ENCODE measurements at places on chromosomes 16 and 17.

DNA sequence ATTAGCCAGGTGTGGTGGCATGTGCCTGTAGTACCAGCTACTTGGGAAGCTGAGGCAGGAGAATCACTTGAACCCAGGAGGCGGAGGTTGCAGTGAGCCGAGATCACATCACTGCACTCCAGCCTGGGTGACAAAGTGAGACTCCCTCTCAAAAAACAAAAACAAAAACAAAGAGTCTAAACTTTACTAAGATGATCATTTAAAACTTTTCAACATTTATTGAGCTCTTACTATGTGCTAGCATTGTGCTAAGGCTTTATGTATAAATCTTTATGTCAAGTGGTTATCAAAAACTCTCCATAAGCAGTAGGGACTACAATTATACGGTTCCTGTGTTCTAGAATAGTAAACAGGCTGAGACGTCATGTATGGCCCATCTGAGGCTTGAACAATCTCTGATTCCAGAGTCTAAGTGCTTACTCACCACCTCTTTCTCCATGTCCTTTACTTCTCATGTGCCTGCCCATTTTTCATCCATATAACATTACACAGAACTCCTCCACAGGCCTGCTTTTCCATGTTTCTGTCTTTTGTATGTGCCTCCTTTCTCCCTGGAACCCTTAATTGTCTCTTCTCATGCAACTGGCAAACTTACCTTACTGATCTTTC, 66.7 kb downstream of the NUP88 start:
- no peak for DNase-seq

- no peak for DNase-seq
Measured at GRCh38 chr16:55628306-55628968, 27.4 kb upstream of the SLC6A2 start.

GRCh38 chr16:88461331-88462269, 8.5 kb downstream of the ZFPM1 start:
- DNase-seq = peak; percentile 39

DNA sequence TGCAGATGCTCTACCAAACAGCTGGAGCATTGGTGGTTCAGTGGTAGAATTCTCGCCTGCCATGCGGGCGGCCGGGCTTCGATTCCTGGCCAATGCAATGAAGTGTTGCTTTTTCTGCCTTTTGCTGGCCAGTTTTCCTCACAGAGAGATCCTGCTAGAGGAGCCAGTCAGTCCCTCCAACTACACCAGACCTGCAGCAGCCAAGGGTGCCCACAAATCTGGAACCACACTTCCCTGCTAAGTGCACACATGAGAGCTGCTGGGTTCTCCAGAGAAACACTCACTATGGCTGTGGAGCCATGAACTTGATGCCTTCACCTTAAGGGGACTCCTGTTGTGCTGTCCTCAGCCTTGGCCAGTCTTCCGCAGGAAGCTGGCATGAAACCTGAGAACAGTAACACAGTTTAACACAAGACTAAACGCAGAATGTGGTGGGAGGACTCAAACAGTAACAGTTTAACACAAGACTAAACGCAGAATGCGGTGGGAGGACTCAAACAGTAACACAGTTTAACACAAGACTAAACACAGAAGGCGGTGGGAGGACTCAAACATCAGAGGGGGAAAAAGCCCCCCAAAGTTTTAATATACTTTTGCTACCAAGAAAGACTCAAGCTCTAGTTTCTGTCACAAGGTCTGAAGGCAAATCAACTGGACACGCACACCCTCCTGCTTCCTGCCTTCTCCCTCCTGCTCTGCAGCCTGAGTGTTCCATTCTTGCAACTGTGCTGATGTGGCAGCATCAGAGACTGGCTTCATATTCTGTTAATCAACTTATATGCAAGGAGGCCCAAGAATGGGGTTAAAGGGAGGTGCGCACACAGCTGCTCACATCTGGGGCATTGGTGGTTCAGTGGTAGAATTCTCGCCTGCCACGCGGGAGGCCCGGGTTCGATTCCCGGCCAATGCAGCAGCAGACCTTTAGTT, 12.0 kb downstream of the VAC14 start:
- DNase-seq = no peak

DNA sequence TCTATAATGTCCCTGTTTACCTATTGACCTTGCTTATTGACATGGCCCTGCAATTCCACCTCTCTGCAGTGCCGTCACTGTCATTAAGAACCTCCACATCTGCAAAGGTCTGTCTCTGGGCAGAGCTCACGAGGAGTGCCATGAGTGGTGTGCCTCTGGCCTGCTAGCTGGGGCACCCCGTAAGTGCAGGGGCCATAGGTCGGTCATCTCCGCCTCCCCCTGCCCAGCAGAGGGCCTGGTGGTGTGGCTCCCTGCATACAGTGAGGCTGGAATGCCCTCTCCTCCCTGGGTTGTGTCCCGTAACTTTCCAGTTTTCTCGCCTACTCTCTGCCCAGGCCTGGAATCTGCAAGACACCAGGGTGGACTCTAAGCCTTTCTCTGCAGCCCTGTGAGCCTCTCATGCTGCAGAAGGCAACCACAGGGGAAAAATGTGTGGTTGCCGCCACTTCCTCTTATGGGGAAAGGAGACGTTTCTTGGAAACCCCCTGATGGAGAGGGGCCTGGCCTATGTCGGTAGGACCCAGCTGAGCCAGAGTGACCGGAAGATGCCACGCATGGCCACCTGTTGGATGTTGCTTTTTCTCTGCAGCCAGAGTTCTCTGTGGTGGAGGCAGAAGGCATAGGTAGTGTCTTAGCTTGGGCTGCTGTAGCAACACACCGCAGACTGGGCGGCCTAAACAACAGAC, 2.7 kb upstream of the SNX20 start:
- DNase-seq = no peak

DNA sequence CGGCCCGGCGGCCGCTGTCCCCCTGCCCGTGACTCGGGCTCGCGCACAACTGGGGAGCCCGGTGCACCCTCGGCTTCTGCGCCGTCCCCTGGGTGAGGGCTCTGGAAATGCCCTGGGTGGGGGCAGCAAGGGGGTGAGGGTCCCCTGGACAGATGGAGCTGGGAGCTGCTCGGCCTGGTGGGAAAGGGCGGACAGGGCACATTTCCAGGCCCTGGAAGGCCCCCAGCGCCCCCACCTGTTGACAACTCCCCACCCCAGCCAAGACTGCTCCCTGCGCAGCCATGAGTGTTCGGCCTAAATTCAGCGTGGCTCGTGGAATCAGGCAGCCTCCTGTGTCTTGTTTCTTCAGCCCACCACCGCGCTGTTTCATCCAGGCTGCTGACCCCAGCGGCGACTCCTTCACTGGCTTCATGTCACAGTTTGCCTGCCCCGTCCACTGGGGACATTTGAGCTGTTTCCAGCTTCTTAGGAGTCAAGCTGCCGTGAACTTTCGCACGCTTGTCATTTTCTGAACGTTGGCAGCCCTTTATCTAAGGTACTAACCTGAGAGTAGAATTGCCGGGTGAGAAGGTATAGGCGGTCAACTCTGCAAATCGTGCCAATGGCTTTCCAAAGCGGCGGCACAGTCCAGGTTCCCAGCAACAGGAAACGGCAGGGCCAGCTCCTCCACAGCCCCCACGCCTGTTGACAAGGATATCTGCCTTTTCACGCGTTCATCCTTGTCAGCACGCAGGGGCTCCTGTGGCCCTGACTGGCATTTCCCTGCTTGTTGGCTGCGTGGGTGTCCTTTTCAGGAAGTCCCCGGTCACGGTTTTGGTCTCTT, 895 bp downstream of the UTS2R start:
- DNase-seq = no peak

DNA sequence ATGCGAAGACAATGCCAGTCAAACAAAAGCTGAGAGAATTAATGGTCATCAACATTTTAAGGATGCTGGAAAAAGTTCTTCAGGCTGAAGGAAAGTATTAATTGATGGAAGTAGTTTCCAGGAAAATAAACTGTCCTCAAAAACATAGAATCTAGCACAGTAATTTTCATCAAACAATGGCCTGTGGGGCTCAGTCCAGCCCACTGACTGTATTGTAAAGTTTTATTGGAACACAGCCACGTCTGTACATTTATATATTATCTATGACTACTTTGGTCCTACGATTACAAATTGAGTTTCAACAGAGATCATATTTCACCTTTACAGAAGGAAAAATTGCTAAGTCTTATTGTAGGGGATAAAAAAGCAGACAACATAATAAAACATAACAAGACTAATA, 484.5 kb downstream of the KCNJ2 start:
- DNase-seq = no peak

- DNase-seq = no peak
Measured at GRCh38 chr16:8436931-8437330, 153.4 kb downstream of the TMEM114 start.

- peak; percentile 73 for DNase-seq
Measured at GRCh38 chr16:85663891-85664321, 24.8 kb downstream of the GINS2 start.

GRCh38 chr17:81578561-81579225, 26.5 kb upstream of the FAAP100 start:
- no peak for DNase-seq

GRCh38 chr16:87853411-87854052, 15.8 kb downstream of the SLC7A5 start:
- peak; percentile 75 for DNase-seq

DNA sequence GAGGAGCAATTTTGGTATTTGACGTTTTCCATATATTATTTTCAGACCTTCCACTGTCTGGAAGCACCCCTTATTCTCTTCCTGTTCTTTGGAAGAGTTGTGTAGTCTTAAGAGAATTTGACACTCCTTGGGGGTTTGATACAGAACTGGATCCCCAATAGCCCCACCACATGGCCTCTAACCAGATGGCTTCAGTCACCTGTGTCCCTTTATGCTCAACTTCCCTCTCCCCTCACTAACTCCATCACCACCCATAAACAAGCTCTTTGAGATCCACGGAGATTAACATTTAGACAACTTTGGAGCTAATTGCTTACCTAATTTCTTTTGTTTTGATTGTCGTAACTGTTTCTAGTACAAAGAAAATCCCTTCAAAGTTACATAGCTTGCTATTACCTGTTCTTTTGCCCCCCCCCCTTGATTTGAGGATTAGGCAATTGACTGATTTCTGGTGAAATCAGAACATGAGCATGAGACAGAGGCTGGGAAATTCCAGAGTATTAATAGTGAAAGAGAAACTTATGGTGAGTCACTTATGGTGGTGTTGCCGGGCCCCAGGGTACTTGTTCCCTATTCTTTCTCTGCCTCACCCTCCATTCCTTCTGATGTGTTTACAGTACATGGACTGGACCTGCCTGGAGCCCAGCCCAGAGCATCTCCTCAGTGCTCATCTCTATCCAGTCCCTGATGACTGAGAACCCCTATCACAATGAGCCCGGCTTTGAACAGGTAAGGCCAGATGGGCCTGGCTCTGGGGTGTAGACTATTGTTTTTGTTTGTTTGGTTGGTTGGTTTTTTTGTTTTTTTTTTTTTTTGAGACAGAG, 7.5 kb downstream of the UBE2Z start:
- no peak for DNase-seq

DNA sequence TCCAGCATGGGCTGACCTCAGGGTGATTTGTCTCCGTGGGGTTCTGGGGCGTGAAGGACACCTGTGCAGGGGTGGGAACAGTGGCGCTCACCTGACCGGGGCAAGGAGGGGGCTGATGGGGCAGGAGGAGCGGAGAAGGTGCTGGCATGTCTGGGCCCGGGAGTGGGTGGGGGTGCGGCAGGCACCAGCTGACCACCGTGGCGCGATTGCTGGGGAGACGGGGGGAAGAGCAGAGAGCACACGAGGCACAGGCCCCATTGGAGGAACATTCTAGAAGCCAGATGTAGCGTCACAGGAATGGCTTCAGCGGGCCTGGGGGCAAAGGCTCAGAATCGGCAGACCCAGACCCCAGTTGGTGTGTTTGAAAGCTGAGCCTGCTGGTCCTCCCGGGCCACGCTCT, 12.1 kb downstream of the CACNA1H start:
- no peak for DNase-seq

GRCh38 chr17:42456223-42457106, 2.2 kb upstream of the ATP6V0A1 start:
- DNase-seq = no peak

- DNase-seq = peak; percentile 6
Measured at GRCh38 chr16:83835586-83836566, 28.1 kb downstream of the HSBP1 start.

DNA sequence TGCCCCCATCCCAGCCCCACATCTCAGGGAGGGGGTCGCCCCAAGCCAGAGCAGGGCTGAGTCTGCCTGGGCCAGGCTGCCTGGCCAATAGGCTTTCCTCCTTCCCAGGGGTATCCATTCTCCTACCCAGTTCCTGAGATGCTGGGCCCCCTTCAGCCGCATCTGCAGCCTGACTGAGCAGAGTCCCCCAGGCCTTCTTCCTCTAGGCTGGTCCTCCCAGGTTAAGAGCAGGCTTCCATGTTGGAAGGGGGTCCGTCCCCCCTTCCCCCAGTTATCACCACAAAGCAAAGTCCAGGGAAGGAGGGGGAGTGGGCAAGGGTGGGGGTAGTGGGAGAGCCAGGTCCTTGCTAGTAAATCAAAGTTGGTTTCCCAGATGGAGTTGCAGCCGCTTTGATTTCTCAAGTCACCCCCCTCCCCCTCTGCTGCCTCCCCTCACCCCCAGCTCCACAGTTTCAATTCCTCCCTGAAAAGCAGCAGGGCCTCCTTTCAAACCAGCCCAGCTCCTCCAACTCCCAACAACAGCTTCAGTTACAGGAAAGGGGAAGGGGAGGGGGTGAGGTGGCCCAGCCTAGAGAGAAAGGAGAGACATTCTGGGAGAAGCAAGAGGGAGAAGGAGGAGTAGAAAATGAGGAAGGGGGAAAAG, 9.5 kb upstream of the FZD2 start:
- no peak for DNase-seq

GRCh38 chr16:8905168-8905762, 23.1 kb downstream of the LITAFD start:
- peak; percentile 29 for DNase-seq

DNA sequence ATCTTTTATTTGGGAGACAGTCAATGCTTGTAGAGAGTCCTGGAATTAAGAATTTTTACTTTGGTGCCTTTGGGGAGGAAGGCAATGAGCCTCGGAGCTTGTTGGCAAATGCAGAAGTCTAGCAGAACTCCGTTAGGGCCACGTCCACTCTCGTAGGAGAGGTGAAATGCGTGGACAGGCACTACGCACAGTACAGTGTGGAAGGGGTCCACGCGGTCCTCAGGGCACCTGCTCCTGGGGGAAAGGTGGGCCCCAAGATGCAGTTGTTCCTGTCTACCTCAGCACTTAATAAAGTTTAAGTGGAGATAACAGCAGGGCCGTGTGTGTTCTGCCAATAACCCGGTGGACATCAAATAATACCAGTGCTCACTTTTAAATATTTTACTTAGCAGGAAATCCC, 1.8 kb downstream of the RAB11FIP3 start:
- no peak for DNase-seq

DNA sequence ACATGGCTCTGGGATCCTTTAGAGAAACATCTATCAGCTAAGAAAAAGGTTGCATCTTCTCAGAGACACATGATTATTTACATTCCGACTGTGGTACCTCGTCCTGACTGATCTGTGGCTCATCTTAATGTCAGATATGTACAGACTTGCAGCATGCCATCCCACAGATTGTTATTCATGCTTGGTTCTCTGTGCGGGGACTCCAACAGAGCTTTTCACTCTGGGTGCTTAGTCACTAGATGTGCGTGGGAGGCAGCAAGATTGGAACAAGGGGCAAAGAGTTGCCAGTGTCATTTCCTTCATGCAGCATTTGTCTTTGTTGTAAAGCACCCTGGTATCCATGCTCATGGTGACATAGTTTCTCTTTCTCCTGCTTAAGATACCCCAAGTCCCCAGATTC, 179.1 kb upstream of the CACNG5 start:
- no peak for DNase-seq

Data from COR-L47 (cell line).